Activated CD8-positive, alpha-beta memory T cell treated with anti-CD3 and anti-CD28 coated beads for 24 hours (primary cell): ENCODE measurements at places on chromosomes 16 and 17.

GRCh38 chr17:20092973-20093626 lies 83.9 kb downstream of the SPECC1 start:
- DNase-seq = no peak

DNA sequence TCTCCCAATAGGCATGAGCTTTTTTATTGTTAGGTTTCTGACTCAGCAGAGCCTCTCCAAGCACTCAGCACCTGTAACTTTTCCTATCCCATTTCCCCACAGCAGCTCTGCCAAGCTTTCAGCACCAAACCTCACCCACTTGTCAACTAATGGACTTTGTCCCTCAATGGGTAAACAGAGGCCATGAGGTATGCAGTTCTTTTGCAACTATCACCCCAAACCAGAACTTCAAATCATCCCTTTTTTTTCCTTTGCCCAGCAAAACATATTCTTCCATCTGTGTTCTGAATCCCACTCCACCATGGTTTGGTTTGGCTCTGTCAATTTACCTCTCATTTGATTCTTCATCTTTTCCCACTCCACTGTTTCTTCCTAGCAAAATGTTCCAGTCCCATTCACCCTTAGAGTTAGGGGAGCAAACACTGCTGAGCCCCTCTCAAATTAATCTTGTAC lies 58.1 kb downstream of the TOX3 start:
- no peak for DNase-seq

DNA sequence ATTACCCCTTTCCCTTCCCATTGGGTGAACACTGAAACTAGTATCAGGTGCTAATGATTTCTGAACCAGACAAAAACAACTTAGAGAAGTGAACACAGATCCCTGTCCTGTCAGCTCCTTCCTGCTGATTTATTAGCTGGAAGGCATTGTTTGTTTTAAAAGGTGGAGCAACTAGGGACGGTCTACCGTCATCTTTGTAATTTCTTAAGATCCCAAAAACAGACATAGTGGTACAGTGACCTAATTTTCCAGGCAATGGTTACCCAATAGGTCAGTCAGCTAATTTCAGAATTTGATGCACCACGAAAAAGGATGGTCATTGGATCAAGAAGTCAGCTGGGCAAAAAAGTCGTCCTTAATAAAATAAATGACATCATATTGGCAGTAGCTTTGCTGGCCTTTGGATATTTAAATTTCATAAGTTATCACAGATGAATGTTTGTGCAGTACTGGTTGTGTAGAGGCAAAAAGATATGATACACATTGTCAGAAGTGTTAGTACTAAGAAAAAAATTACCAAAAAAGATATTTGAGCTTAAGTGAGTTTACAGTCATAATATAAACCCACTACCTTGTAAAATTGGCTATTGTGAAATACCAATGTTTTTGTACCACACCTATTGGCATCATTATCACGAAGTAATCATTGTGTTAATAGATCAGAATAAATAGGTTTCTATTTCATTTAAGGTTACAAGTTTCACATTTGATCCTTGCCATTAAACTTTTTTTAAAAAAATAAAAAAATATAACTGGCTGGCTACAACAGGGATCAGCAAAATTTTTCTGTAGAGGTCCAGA lies 27.2 kb upstream of the KCNJ16 start:
- DNase-seq = no peak

- DNase-seq = no peak
Observed at GRCh38 chr16:27199736-27200135, 3.6 kb upstream of the KDM8 start.

DNA sequence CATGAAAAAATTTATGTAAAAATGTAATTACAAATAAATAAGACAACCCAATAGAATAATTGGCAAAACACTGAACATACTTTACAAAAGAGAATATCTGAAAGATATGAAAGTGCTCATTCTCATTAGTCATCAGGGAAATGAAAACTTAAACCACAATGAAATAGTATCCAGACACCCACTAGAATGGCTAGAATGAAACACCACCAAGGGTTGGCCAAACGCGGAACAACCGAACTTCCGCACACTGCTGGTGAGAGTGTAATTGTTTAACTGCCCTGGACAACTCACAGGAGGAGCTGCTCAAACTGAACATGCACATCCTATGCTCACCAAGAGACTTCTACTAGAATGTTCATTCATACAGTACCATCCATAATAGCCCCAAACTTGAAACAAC lies 5.8 kb upstream of the ZDHHC7 start:
- DNase-seq = no peak

DNA sequence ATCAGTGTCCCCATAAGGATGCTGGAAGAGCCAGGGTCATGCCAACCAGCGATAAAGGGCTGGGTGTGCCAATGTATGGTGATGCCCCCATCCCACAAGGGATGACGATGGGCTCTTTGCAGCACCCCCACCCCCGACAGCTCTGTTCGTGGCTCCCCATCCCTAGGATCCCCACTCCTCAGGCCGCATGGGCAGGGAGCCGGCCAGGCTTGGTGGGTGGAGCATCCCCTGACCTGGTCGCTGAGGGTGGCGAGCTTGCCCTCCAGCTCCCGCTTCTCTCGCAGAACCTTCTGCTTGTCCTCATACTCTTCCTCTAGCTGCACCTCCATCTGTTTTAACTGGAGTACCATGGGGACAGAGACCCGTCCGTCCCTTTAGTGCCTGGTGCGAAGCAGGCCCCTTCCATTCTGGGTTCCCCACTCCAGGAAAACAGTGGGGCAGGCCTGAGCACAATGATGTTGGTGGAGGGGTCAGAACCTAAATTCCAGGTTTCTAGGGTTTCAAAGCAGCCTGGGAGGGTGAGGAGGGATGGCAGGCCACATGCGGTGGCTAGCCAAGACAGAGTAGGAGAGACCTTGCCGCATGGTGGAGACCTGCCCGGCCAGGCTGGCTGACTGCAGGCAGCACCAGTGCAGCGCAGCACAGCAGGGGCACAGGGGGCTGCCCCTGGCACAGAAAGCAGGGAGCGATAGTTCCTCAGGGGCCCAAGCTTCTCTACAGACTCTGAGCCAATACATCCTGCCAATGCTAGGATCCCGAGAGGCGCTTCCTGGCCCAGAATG lies 50.3 kb downstream of the PIPOX start:
- no peak for DNase-seq
